ENCODE measurements at places on chromosomes 7 and 10.

DNA sequence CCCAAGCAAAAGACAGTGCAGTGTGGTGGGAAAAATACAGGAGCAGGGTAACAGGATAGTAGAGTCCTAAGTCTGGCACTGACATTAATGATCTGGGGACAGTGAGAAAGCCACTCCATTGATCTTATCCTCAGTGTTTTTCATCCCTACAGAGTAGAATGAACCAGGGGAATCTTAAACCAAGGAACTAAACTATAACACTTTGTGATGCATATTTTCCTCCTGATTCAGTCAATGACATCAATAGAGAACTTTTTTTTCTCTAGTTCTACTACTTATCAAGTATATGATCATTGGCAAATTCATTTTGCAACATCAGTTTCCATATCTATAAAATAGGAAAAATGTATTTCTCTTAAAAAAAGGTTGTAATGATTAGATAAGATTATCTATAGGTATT, 151.1 kb downstream of the TMEM26 start:
- DNase-seq = no peak

DNA sequence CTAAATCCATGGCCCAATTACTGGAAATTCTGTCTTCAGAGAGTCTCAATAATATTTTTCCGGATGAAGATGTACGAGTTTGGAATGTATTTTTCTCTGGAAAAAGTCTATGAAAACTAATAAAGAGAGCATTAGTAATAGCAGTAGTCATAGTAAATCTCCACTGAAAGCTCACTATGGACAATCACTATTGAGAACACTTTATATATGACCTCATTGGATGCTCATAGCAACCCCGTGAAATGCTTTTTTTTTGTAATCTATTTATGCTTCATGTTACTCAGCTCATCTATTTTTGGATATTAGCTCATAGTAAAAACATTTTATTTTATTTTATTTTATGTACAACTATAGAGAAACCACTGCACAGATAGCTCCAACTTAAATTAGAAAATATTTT, 94.3 kb upstream of the MYO3A start:
- no peak for DNase-seq

GRCh38 chr10:51137756-51138529, 63.7 kb downstream of the PRKG1 start:
- no peak for DNase-seq

DNA sequence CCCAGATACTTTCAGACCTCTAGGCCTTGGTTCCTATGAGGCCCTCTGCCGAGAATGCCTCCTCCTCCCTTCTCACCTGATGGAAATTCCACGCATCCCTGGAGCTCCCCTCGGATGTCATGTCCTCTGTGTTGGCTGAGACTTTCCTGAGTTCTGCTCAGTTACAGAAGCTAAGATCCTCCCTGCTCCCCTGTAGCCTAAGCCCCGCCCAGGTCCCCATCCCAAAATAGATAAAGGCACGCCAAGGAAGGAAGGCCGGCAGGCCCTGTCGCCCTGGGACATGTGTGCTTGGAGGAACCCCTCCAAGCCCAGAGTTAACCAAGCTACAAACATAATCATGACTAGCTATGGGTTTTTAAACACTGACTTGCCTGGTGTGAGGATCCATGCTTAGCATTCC, 123.5 kb downstream of the SORBS1 start:
- no peak for DNase-seq

DNA sequence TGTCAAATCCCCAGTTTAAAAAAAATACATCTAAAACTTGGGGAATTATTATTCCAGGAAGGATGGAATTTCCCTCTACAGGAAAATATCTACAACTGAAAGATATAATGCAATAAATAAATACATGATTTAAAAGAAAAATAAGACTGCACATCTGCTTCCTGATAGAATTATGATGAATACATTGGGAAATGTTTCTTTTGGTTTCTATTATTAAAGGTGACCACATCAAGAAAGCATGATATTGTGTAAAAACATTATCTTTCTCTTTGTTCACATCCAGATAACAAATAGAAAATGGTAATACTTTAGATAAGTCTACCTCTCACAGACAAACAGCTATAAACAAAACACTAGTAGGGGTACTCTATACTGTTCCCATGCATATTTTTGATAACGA, 19.2 kb downstream of the SEMA3D start:
- DNase-seq = no peak

Data from stimulated activated CD8-positive, alpha-beta memory T cell treated with anti-CD3 and anti-CD28 coated beads, Interleukin-15, amount 100 ng/mL, for 1 hour (primary cell).